NCI-H1105 (cell line): ENCODE measurements at places on chromosomes 6 and 20.

DNA sequence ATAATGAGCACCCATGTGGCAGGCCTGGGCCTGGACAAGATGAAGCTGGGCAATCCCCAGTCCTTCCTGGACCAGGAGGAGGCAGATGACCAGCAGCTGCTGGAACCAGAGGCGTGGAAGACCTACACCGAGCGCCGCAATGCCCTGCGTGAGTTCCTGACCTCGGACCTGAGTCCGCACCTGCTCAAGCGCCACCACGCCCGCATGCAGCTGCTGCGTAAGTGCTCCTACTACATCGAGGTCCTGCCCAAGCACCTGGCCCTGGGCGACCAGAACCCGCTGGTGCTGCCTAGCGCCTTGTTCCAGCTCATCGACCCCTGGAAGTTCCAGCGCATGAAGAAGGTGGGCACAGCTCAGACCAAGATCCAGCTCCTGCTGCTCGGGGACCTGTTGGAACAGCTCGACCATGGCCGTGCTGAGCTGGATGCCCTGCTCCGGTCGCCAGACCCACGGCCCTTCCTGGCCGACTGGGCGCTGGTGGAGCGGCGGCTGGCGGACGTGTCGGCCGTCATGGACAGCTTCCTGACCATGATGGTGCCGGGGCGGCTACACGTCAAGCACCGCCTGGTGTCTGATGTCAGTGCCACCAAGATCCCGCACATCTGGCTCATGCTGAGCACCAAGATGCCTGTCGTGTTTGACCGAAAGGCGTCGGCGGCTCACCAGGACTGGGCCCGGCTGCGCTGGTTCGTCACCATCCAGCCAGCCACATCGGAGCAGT is 1.9 kb downstream of the FNDC11 start:
- no peak for DNase-seq

DNA sequence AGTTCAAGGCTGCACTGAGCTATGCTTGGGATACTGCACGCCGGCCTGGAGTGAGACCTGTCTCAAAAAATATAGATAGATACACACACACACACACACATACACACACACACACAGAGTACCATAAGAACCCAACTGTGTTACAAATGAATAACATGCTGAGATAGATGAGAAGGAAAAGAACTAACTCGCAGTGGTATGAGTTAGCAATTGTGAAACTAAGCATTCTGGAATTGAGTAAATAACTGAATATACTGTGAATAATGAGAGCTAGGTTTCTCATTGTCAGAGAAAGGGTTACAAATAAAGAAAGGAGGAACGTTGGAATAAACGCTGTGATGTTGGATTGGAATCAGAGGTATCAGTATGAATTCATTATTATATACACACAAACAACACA is 14.6 kb upstream of the FAXC start:
- no peak for DNase-seq

- no peak for DNase-seq
Observed at GRCh38 chr6:10081957-10082356, 332.9 kb downstream of the TFAP2A start.

- no peak for DNase-seq
Observed at GRCh38 chr20:40718214-40718977, 29.4 kb upstream of the MAFB start.

GRCh38 chr6:131840936-131841583 is 33.2 kb downstream of the ENPP1 start:
- no peak for DNase-seq
